ENCODE measurements at places on chromosomes 16 and 17.

DNA sequence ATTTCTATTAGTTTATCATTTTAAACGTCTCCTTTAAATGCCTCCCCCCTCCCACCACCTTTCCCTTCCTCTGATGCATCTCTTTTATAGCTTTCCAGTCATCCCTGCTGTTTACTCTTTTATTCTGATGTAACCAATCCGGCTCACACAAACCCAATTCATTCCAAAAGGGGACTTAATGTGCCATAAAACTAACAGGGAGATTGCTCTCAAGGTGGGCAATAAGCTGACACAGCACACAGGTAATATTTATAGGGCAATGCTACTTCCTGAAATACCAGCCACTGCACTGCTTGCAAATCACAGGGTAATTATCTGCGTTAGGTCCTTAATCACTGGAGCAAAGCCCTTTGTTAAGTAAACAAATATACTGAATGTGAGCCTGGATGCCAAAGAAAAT, 23.3 kb upstream of the CA10 start:
- DNase-seq: no peak

DNA sequence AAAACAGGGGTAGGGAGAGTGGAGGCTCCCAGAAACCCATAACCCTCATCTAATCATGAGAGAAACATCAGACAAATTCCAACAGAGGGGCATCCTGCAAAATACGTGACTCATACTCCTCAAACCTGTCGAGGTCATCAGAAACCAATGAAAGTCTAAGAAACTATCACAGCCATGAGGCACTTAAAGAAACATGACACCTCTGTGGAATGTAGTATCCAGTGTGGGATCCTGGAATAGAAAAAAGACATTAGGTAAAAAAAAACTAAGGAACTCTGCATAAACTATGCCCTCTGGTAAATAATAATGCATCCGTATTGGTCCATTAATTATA, 16.4 kb downstream of the CDH5 start:
- no peak for DNase-seq

- DNase-seq: no peak
These were observed 39.8 kb upstream of the TMC5 start for GRCh38 chr16:19377864-19378263.

- DNase-seq: no peak
These were observed 25.4 kb upstream of the ITGB4 start for GRCh38 chr17:75695830-75696271.

GRCh38 chr17:71976011-71976649, 144.7 kb upstream of the SOX9 start:
- DNase-seq: peak; percentile 86

DNA sequence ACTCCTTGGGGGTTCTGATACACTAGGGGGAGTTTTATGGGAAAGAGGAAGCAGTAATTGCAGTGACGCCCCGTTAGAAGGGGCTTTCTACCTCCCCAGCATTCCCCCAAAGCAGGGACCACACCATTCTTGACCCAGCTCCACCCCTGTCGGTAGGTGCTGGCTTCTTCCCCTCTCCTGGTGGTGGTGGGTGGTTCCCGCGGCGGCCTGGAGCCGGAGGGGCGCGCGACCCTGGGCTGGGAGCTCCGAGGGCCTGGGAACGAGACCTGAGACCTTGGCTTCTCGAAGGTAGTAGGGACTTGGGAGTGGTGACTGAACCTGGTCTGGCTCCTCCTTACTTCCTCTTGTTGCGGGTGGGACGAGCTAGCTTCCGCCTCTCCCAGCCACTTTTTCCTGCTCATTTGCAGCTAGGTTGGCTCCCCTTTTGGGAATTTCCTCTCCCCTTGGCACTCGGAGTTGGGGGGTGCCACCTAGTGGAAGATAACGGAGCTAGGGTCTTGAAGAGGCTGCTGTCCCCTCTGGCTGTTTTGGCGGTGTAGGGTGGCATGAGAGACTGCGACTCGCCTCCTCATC, 438 bp downstream of the GRN start:
- DNase-seq: no peak

DNA sequence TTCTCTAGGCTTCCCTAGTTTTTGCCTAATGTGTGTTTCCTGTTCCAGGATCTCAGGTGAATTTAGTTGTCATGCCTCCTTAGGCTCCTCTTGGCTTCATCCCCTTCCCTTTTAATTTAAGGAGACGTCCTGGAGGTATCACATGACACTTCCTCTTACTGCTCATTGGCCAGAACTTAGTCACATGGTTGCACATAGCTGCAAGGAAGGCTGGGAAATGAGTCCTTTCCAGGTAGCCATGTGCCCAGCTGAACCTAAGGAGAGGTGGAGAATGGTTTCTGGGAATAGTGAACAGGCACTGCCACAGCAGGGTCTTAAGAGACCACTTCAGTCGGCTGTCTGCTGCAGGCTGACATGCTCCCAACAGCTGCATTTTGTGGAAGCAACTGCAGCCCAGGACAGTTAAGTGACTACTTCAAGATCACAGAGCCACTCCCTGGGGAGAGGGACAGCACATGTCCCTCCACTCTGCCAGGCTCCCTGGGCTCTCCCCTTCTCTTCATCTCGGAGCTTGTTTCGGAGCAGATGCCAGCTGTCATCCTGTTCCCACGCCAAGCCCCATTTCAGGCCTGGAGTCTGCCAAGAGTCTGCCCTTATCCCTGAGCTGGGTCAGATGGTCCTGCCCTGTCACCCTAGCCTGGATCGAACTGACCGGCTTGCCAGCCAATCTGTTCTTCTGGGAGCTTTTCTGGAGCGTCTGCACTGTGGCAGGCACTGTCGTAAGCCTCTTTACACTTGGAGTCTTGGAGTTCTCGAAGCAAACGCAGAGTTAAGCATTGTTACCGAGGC, 81.4 kb upstream of the FOXF1 start:
- DNase-seq: no peak

DNA sequence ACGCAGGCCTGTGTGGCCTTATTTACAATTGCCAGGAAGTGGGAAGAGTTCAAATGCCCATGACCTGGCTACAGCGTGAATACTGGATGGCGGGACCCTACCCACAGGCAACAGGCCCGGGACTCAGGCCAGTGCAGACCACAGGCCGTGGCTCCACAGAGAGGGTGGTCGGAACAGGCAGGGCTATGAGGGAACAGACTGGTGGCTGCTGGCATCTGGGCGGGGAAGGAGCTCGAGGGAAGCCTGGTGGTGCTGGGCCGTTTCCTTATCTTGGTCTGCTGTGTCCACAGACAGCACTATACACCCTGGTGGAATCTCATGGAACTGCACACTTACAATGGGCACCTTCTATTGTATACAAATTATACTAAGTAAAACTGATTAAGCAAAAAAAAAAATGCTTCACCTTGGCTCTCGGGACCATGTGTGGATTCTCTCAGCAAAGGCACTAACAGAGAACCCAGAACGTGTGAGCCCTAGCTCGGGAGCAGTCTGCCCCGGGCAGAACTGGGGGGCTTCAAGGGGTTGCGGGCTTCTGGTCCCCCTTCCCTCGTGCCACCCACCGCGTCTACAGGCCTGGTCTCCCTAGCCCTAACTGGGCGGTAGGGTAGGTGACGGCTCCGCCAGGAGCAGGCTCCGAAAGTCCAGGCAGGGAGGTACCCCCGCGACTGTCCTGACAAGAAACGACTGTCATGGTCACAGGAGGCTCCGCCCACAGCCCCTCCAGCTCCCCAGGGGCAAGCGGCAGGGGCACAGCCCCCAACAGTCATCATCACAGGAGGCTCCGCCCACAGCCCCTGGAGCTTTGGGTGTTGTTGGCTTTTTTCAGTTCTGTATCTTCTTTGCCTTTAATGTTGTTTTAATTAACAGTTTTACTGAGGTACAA, 21.8 kb downstream of the CEP131 start:
- no peak for DNase-seq

GRCh38 chr17:9150446-9151090, 129.3 kb downstream of the NTN1 start:
- peak; percentile 71 for DNase-seq

- DNase-seq: no peak
These were observed 477 bp upstream of the OSGIN1 start for GRCh38 chr16:83952587-83952939.

DNA sequence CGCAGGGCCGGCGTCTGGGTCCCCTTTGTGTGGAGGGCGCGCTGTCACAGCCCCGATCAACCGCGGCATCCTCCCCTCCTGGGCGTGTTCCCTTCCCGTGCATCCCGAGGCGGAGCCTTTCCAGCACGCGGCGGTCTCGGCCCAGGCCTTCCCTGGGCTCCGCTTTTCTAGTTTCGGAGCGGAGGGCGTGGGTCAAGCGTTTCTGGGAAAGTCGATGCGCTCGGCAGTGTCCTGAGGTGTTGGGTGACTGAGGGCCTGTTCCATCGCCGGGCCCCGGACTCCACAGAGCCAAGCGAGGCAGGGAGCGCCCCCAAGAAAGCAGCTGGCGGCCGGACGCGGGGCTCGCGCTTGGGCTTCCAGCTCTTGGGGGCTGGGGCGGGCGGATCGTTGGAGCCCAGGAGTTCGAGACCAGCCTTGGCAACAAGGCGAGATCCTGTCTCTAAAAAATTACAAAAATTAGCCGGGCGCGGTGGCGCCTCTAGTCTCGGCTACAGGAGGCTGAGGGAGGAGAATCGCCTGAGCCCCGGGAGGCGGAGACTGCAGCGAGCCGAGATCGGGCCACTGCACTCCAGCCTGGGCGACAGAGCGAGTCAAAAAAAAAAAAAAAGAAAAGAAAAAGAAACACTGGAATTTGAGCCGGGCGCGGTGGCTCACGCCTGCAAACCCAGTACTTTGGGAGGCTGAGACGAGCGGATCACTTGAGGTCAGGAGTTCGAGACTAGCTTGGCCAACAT, 806 bp downstream of the IFT140 start:
- DNase-seq: no peak

GRCh38 chr17:49680314-49680713, 2.4 kb upstream of the SPOP start:
- no peak for DNase-seq

GRCh38 chr16:85149776-85150175, 37.5 kb upstream of the CIBAR2 start:
- DNase-seq: no peak

GRCh38 chr17:12734926-12735325, 54.4 kb upstream of the ARHGAP44 start:
- no peak for DNase-seq

DNA sequence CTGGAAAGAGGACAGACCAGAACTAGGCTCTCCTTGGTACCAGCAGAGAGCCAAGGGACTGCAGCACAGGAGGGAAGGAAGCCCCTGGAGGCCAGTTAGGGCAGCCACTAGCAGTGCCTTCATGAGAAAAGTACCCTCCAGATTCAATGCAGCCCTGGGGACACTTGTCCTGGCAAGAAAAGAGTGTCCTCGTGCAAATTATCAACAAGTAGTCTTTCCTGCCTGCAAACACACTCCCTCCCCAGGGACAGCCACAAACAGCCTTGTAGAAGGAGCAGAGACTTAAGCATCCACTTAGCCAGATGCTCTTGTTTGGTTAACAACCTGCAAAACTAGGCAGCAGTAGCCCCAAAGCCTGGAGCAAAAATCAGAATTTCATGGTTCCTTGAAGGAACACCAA, 24.3 kb downstream of the CENPV start:
- DNase-seq: no peak

DNA sequence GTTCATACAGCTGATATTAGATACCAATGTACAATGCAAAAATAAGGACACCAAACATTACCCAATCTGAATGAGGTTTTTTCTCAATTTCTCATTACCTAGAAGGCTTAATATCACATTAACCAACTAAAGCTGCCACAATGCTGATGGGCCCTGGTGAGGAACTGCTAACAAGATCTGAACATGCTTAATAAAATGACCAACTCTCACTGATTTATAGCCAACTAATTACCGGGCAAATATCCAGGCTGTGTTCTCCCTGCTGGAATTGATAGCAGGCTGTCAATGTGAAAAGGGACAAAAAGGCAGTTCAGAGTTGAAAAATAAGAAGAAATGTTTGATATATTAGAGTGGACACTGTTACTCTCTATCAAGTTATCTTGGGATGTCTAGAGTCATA, 124.6 kb downstream of the TOX3 start:
- DNase-seq: no peak

DNA sequence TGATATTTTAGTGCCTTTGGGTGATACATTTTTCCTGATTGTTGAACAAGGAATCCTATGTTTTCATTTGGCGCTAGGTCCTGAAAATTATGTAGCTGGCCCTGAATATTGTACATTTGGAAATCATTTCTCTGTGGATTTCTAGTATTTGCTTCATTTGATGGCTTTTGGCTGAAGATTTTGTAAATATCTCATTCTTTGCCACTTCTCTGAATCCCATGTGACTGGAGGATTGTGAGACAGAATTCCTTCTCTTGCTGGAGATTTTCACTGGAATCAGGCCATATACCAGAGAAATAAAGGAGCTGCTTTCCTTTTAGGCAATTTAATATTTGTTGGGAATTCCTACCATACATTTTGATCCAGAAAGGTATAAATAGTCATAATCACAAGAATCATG, 8.6 kb downstream of the KRT28 start:
- no peak for DNase-seq

Measured in sciatic nerve (tissue), 2 donors.